ENCODE measurements at places on chromosomes 1 and 21. TPM values are rescaled to one million over a fixed set of nuclear protein-coding genes. Genes with fewer than 3 reads are reported as not detected.

TTC22 gene
- 1.9 TPM for polyA plus RNA-seq

GRCh38 chr1:29682919-29683295 lies 446.6 kb downstream of the PTPRU start:
- no peak for DNase-seq

GRCh38 chr1:160846281-160846680 lies 16.4 kb downstream of the CD244 start:
- no peak for DNase-seq

DNA sequence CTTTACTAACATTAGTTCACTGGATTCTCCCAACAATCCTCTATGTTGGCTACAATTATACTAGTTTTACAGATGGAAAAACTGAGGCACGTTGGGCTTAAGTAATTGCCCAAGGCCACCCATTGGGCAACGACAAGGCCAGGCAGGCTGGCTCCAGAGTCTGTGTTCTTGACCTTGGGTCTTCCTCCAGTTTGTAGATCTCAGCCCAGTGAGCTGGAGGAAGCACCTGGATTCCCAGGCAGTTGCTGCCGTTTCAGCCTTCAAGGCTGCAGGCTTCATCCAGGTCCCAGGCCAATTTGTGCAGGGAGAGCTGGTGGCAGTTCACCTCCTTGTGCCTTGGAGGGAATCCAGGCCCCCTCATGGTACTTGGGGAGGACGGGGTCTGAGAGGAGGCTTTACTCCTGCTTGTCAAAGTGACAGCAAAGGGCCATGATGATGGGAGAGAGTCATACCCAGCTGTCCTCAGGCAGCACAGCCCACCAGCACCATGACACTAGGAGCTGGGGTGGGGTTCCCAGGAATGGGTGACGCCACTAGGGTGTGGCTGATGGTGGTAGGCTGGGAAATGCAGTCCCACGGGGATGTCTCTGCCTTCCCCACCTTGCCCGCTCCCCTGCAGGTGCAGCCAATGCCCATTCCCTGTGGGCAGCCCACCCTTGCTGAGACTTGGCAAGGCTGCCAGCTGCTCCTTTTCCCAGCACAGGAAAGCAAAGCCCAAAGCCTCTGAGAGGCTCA lies 27.1 kb downstream of the PKP1 start:
- no peak for DNase-seq

BACE2 gene
- 124 TPM for polyA plus RNA-seq

DNA sequence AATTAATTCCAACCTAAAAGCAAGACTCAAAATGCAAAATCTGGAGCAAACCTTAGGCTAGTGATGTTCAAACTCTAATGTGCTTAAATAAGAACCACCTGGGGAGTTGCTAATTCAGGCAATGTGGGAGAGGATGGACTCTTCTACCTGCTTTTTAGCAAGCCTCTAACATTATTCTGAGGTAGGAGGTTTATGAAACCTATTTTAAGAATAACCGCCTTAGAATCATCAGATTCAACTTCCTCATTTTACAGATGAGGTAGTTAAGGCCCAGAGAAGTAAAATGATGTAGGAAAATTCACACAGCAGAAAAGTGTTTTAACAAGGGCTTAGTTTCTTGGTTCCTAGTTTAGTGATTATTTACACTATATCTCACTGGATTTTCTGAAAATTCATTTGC lies 8.6 kb upstream of the NTNG1 start:
- DNase-seq: no peak

GRCh38 chr21:35768187-35768586 lies 292.1 kb downstream of the SETD4 start:
- DNase-seq: no peak

- DNase-seq: no peak
These were observed 2.6 kb downstream of the FUCA1 start for GRCh38 chr1:23865543-23865930.

CR1L gene
- not detected for polyA plus RNA-seq

DNA sequence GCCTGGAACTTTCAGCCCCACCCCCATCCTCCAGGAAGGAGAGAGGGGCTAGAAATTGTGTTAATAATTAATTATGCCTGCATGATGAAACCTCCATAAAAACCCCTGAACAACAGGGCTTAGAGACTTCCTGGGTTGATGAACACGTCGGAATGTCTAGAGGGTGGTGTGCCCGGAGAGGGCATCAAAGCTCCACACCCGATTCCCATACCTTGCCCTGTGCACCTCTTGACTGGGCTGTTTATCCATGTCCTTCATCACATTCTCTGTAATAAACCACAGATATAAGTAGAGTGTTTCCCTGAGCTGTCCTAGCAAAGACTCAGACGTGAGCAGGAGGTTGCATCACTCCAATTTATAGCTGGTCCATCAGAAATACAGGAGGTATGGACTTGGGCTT lies 624.0 kb downstream of the NPHP4 start:
- no peak for DNase-seq

GRCh38 chr1:192546596-192547190 lies 28.9 kb upstream of the RGS1 start:
- no peak for DNase-seq

DNA sequence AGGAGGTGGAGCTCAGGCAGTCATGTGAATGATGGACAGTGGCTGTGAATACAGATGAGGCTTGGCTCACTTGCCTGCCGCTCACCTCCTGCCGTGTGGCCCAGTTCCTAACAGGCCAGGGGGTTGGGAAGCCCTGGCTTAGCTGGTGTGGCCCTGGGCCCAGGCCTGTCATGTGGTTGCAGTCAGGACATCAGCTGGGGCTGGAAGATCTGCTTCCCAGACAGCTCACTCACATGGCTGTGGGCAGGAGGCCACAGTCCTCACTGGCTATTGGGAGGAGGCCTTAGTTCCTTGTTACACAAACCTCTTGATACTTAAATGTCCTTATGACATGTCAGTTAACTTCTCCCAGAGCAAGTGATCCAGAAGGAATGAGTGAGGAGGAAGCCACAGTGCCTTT lies 138.8 kb upstream of the CSF3R start:
- no peak for DNase-seq

DNA sequence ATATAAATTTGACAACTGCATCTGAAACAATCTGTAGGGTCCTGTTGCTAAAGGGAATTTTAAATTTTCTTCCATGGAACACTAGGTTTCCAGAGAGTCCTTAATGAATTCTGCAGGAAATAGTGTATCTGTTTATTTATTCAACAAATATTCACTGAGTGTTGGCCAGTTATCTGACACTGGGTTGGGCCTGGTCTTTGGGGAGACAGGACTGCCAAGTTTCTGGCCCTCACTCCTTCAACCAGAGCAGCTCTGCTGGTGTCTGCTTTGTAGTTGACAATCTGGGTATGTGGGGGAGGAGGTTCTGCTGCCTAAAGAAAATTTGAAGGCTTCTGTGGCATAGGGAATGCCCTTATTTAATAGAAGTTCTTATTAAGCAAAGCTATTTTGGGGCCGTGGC lies 26.1 kb upstream of the HUNK start:
- DNase-seq: no peak

HTR6 gene
- polyA plus RNA-seq: not detected

- DNase-seq: no peak
These were observed 19.7 kb upstream of the RAB4A start for GRCh38 chr1:229251185-229251584.

DNA sequence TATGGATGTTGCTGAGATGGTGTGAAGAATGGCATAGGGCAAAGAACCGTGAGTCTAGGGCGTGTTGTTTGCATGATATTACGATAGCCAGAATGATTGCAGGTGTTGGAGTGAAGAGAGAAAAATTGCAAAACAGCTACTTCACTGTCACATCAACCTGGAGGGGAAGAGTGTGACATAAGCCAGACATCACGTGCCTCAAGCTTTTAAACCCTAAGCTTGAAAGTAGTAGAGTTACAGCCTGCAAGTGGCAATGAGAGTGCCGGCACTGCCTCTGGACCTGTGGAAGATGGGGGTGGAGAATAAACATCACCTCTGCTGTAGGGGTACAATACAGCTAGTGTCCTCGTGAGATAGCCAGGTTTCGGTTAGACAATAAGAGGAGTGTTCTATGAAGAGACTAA lies 11.1 kb downstream of the EEIG2 start:
- DNase-seq: no peak

- DNase-seq: no peak
These were observed 71.7 kb upstream of the ANGPTL1 start for GRCh38 chr1:178942285-178943198.

GRCh38 chr1:84859866-84860265 lies 33.1 kb downstream of the LPAR3 start:
- DNase-seq: no peak
